SK-N-MC (cell line): ENCODE measurements at places on chromosomes 16 and 17.

GRCh38 chr17:35432176-35433074, at the start of gene SLFN12:
TSS of gene SLFN12 (minus strand) at chr17:35432500. CDS start at chr17:35423028, 9,472 bp downstream.
- no peak for DNase-seq

- no peak for DNase-seq
Measured at GRCh38 chr16:57091975-57092785, at the start of gene CPNE2. TSS of gene CPNE2 (plus strand) at chr16:57092583. CDS start at chr16:57110743, 18,160 bp downstream.

GRCh38 chr17:12736526-12736925, 52.8 kb upstream of the ARHGAP44 start:
- no peak for DNase-seq

DNA sequence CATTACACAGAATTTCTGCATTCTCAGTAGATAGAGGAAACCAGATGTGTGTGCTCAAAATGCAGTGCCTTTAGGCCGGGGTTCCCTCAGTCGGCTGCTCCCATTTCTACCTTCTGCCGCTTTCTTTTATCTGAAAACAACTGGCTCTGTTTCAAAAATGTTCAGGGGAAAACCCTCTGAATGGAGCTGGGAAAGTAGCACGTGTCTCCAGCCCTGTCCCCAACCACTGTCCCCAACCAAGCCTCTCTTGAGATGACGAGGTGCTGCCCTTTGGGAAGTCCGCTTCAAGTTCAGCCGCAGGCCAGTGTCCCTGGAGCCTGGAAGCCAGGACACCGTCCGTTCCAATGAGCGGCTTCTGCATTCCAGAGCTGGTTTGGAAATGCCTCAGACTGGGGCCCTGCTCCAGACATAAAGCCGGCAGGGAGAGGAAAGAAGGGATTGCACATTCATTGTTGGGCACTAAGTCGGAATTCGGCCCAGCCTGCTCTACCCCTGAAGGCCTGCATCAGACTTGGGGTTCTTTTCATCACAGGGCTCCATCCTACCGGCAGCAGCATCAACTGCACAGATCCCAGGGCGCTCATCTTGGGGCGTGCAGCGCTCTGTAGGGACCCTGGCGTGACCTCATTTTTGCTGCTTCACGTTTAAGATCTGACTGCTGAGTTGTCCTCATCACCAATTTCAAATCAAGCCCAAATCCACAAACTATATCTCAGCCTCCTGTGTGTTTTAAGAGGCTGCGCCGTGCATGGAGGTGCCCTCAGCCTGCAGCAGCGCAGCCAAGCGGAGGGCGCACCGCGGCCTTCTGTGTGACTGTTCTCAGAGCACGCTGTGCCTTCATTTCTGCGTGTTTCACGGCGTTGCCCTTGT, 111.3 kb downstream of the BANP start:
- no peak for DNase-seq
